ENCODE measurements at places on chromosomes 11 and 22.

GRCh38 chr11:17810041-17810440 is 75.5 kb downstream of the KCNC1 start:
- H3K4me1 ChIP-seq, result no peaks in the 10 kb centered on the region
- H3K27ac ChIP-seq, result no peak overlapping the region
- no peaks in the 10 kb centered on the region for H3K27me3 ChIP-seq
- H3K4me3 ChIP-seq, result no peak overlapping the region
- DNase-seq, result no peak

- H3K27me3 ChIP-seq, result no peaks in the 10 kb centered on the region
- H3K27ac ChIP-seq, result no peak overlapping the region
- no peak for DNase-seq
- H3K4me3 ChIP-seq, result no peak overlapping the region
- H3K4me1 ChIP-seq, result no peaks in the 10 kb centered on the region
These were observed 23.5 kb downstream of the LARGE1 start for GRCh38 chr22:33896575-33897447.

DNA sequence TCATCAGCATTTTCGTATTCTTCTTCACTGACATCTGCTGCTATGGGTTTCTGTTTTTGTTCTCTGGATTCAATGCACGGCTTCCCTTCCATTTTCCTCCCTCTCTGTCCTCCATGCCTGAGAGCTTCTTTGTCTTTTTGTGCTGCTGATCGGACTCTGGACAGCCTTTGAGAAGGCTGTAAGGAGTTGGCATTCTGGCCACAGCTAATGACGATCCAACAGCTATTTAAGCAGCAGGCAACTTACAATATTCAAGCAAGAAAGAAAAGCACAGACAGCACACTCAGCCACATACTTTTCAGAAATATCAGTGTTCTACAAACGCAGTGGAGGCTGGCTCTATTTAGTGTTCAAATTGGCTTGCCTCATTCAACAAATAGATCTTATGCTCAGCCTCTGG is 60.9 kb upstream of the ZC3H12C start:
- no peak for DNase-seq
- H3K36me3 ChIP-seq, result no peaks in the 10 kb centered on the region
- H3K27ac ChIP-seq, result no peak overlapping the region
- H3K4me1 ChIP-seq, result no peaks in the 10 kb centered on the region

GRCh38 chr11:106202935-106203620 is 125.6 kb downstream of the AASDHPPT start:
- DNase-seq, result no peak
- no peaks in the 10 kb centered on the region for H3K27me3 ChIP-seq
- no peaks in the 10 kb centered on the region for H3K36me3 ChIP-seq
- H3K4me3 ChIP-seq, result no peak overlapping the region

DNA sequence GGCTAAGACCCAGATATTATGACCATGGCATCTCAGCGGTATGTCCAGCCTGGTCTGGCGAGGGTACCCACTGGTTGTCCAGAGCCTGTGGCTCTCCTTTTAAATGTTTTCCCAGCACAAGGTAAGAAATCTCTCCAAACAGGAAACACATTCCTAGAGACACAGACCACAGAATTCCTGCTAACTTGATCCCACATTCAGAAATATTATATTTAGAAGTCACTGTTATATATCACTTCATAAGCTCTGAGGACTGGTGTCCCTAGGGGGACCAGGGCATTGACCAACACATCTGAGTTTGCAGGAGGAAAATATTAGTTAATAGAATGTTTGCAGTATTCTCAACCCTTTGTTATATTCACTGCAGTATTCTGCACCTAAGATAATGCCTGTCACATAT is 23.1 kb downstream of the TMPRSS13 start:
- H3K4me1 ChIP-seq, result peaks cover 27% of the 10 kb centered on the region
- no peaks in the 10 kb centered on the region for H3K36me3 ChIP-seq
- H3K27me3 ChIP-seq, result no peaks in the 10 kb centered on the region
- DNase-seq, result no peak

DNA sequence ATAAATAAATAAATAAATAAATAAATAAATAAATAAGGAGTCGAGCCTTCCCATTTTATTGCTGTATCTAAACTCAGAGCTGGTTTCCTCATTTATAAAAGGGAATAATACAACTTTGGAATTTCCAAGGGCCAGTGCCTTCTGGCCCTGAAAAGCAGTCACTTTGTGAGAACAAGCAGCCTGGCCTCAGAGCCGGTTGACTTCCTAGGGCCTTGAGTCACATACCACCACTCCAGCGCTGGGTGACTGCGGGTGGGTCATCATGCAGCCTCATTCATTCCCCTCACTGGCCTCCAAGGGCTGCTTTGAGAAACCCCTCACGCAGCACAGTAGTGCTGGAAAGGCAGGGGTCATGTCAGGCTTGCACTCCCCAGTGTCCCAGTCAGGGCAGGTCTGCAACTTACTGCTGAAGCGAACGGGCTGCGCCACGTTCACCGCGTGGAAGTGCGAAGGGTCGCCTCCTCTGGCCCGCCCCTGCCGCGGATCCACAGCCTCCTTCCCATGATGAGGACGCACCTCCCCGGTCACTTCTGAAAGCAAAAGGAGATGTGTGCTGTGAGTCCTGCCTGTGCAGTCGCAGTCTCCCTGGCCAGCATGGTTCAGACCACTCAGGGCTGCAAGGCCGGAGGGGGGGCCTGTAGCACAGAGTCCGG is 54.4 kb downstream of the DGCR2 start:
- H3K4me3 ChIP-seq, result no peak overlapping the region
- DNase-seq, result no peak
- peaks cover 23% of the 10 kb centered on the region for H3K36me3 ChIP-seq
- no peaks in the 10 kb centered on the region for H3K27me3 ChIP-seq
- no peaks in the 10 kb centered on the region for H3K4me1 ChIP-seq
- no peak overlapping the region for H3K27ac ChIP-seq

- no peak overlapping the region for H3K4me3 ChIP-seq
- no peaks in the 10 kb centered on the region for H3K4me1 ChIP-seq
- H3K27ac ChIP-seq, result no peak overlapping the region
- H3K36me3 ChIP-seq, result peaks cover 9% of the 10 kb centered on the region
- no peaks in the 10 kb centered on the region for H3K27me3 ChIP-seq
- DNase-seq, result no peak
These were observed 12.6 kb upstream of the RASL10A start for GRCh38 chr22:29328055-29328454.

GRCh38 chr22:41501209-41501608 is 32.3 kb downstream of the ACO2 start:
- peaks cover 52% of the 10 kb centered on the region for H3K36me3 ChIP-seq
- H3K4me1 ChIP-seq, result no peaks in the 10 kb centered on the region
- no peak overlapping the region for H3K27ac ChIP-seq
- H3K4me3 ChIP-seq, result no peak overlapping the region
- no peaks in the 10 kb centered on the region for H3K27me3 ChIP-seq
- DNase-seq, result peak; percentile 29
